Endodermal cell (in vitro differentiated cells): ENCODE measurements at places on chromosomes 13 and 19. TPM values are rescaled to one million over a fixed set of nuclear protein-coding genes. Genes with fewer than 3 reads are reported as not detected.
A peak's percentile ranks its signal among the peaks of the same experiment; 100 is the strongest.

- DNase-seq, result no peak
These were observed 185.7 kb upstream of the KL start for GRCh38 chr13:32830336-32831031.

DNA sequence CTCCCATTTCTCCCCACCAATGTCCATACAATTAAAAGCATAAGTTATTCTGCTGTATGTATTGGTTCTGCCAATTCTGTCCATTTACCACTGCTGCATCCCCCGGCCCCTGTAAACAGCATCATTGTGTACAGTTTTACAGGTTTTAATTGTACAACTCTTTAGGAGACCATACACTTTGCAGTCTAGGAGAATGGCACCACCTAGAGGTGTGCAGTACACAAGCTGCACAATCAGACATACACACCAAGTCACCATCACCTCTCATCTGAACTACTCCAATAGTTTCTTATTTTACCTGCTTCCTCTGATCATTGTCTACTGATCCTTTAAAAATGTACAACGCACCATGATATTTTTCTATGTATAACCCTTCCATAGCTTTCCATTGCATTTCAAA, 855.9 kb upstream of the KLHL1 start:
- no peak for DNase-seq

- no peak for DNase-seq
These were observed 320.8 kb downstream of the PCDH20 start for GRCh38 chr13:61094865-61095264.

GRCh38 chr13:93173654-93174053, 53.0 kb upstream of the GPC6 start:
- no peak for DNase-seq

DNA sequence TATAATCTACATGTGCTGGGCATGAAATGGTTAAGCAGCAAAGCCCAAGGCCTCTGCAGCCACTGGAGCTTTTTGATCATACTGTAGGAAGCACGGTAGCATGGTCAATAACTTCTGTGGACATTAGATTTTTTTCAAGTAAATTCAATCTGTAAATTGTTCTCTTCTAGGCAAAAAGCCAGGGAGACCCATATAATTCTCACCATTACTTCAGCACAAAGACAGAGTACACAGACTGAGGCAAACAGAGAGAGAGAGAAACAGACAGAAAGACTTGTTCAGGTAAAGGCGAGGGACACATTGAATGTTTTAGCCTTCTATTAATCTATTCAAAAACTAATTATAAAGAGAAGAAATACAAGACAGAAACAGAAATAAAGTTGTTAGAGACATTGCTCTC, 349.4 kb downstream of the RFC3 start:
- DNase-seq, result no peak

GRCh38 chr19:14073261-14073924, 807 bp downstream of the MISP3 start:
- peak; percentile 87 for DNase-seq

DNA sequence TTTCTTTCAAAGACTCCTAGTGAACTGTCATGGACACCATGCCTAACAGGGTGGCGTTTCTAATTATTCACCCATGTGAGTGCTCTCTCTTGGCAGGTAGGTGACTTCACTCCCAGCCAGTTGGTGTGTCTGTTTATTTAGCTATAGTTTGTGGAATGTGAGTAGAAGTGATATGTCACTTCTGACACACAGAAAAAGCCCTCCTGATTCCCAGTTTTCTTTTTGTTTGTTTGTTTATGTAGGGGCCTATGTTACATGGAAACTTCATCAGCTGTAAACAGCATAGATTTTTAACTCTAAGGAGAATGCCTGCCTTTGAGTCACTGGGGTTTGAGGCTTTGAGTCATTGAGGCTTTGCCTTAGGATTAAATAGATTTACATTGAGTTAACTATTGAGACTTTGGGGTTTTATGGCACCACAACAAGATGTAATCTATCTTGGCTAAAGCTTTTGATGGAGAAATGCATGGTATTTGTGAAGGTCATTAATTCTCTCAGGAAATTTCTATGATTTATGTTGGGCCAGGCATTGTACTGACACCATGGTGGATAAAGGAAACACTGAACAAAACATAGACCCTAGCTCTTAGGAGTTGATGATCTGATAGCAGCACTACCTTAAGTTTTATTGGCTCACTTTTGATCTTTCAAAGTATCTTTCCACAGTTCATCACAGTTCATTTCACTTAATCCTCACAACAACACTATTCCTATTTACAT, 45.3 kb downstream of the UFM1 start:
- DNase-seq, result no peak

- no peak for DNase-seq
These were observed 18.3 kb downstream of the UBAC2 start for GRCh38 chr13:99218969-99219368.

GRCh38 chr13:48511621-48512230, 21.2 kb downstream of the RCBTB2 start:
- DNase-seq, result no peak

Gene IQCN
- 3.0 to 4.3 TPM (median 3.3 TPM) in 3 replicates for total RNA-seq
